ENCODE measurements at places on chromosomes 7 and 10.

GRCh38 chr10:69847458-69847857 is 45.8 kb downstream of the COL13A1 start:
- DNase-seq = no peak

- DNase-seq = no peak
These were observed 365.8 kb downstream of the BBS9 start for GRCh38 chr7:33495207-33495606.

DNA sequence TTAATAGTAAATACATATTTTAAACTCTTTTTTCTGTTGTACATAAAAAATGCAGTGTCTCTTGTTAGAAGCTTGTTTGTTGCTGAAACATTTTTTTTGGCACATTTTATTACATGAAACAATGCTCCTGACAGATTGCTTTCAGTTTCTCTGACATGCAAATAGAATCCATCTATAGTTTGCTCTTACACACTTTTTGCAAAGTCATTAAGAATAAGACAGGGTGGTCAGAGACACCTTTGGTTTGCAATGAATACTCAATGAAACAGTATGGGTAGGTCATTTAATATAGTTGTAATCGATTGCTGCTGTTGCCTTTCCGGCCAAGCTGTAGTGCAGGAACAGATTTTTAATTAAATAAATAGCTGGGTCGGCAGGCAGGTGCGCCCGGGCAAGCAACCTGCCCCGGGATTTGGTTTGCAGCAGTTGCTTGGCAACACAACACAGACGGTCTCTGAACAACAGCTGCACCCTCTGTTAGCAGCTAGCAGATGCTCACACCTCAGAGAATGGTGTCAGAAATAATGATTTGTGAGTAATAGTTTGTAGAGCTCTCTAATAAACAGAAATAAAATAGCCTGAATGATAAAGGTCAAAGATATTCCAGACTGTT is 115.7 kb upstream of the CACNA2D1 start:
- no peak for DNase-seq

- DNase-seq = no peak
These were observed 1083.4 kb upstream of the LRRN3 start for GRCh38 chr7:110007320-110008063.

DNA sequence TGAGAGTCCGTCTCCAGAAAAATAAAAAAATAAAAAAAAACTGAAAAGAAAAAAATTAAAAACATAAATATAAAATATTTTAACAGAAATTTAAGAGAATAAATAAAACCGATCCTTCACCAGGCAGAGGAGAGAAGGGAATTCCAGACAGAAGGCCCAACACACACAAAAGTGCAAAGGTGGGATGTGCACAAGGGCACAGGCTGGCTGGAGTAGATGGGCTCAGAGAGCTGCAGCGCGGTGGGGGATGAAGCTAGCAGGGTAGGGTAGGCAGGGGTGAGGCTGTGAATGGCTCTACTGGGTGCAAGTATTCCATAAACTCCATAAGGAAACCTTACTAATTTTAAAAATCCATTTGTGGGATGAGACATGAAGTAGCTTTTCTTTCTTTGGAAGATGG is 15.7 kb upstream of the ARPC1A start:
- no peak for DNase-seq

- no peak for DNase-seq
These were observed 172.3 kb downstream of the NRP1 start for GRCh38 chr10:33162248-33162575.

DNA sequence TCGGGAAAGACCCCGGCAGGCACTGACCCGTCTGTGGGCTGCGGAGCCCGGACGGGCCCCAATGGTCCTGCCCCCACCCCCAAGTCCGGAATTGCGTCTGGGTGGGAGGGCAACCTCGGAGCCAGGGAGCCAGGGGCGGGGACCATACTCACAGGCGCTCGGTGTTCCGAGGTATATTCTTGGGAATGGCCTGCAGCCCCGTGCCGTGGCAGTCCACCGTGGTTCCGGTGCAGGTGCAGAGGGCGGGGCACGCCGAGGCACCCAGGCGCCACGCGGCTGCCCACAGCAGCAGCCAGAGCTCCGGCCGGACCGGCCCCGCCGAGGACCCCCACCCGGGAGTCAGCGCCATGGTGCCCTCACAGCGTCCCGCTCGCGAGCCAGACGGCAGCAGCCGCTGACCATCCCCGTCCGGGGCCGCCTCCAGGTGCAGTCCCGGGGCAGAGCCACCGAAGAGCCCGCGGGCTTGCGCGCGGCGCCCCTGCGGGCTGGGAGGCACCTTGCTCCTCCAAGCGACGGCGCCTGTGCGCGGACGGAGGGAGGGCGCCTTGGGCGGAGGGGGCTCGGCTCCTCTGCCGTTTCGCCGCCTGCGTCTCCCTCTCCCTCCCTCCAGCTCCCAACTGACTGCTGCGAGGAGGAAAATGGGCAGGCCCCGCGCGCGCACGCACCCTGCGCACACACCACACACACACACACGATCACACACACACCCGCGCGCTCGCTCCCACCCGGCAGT is at the start of gene SLIT1:
Gene SLIT1 (minus strand): TSS at position 634 of the 733 bp plus-strand sequence. CDS start 285 bp downstream, at position 349.
- no peak for DNase-seq

GRCh38 chr7:39042670-39043069 is 65.0 kb downstream of the POU6F2 start:
- DNase-seq = no peak

DNA sequence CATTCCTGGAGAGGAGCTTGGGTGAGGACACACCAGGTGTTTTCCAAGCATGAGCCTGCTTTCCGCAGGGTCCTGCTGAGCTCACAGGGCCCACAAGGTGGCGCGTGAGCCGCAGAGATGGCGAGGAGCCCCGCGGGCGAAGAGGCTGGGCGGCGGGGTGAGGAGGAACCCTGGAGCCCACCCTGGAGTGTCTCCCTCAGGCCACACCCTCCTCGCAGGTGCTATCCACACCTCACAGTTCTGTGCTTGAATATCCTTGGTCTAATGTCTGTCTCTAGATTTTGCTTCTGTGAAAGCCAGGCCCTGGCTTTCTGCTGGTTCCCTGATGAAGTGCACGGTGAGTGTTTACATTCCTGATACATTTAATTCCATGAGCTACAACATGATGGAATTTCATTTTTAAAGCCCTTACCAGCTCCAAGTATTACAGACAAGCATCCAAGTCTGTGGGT is 433.6 kb downstream of the ACTR3B start:
- DNase-seq = peak; percentile 17

GRCh38 chr7:139043823-139044812 is 8.3 kb upstream of the ZC3HAV1L start:
- peak; percentile 76 for DNase-seq

DNA sequence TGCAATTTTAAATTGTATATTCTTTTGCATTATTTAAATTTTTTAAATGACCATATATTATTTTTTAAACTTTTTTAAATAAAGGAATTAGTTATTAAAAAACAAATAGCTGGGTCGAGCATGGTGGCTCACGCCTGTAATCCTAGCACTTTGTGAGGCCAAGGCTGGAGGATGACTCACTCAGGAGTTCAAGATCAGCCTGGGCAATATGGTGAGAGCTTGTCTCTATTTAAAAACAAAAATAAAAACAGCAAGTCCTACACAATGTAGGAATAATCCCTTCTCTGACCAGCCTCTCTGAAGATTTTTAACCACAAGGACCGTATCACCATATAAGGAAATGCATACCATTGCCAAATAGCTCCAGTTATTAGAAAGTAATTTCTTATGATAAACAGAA is 19.6 kb downstream of the NOC3L start:
- DNase-seq = no peak

DNA sequence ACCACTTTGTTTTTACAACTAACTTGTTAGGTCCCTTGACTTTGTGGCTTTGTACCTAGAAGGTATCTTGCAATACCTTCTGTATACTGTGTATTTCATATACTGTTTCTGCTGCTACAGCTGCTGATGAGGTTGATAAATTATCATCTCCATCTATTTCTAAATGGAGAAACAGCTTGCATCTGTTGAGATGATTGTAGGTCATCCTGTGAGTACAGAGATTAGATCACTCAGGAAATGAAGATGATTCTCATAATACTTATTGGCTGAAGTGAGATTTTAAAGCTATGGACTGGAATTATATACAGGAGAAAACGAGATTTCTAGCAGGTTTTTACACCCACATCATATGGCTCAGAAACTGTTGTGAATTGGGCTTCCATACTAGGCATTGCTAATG is 280.5 kb downstream of the KCND2 start:
- no peak for DNase-seq

GRCh38 chr10:110404413-110404812 is 93.3 kb upstream of the DUSP5 start:
- no peak for DNase-seq

- no peak for DNase-seq
These were observed 176.0 kb downstream of the CCDC7 start for GRCh38 chr10:32621969-32622368.

Data from activated naive CD4-positive, alpha-beta T cell treated with anti-CD3 and anti-CD28 coated beads for 36 hours (primary cell).